ENCODE measurements at places on chromosomes 12 and 14.

DNA sequence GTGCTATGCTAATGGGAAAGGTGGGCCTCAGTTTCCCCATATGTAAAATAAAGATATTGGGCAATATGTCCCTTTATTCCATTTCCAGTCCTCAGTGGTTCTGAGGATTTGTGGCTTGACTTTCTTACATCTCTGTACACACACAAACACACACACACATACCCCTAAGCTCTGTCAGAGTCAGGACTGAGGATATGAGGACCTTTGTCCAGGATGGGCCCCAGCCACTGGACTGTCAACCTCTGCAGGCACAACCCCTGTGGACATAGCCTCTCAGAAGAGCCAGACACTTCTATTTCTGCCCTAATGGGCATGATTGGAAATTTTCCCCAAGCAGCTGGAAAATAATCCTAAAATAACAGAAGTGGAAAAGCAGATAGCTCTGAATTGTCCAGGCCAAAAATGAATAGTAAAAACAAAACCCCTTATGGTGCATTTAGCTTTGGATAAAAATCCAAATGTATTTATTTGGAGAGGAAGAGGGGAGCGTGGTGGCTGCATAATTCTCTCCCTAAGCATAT is 50.2 kb downstream of the RIN3 start:
- DNase-seq, result no peak

DNA sequence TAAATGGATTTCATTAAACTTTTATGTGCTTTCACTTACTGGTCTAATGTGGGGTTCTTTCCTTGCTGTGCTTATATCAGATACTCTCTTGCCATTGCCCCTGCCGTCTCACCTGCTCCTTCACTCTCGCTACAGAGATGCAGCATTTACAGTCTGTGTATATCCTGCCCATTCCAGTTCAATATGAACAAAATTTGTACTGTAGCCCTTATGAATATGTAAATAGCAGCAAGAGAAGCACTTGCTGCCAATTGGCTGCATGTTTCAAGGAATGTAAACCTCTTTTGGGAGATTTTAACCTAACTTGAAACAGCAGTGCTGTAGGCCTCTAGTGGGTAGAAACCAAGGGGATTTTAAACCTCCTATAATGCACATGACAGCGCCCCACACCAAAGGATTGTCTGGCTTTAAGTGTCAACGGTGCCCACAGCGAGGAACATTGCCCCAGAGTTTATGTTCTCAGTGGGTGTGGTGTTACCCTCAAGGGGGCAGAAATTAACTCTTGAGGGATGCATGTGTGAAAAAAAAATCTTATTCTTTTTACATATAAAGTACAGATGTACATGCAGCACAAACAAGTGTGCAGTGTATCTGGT is 19.1 kb downstream of the PCNX1 start:
- DNase-seq, result no peak

GRCh38 chr14:99805757-99806439 is 12.7 kb downstream of the EML1 start:
- no peak for DNase-seq

DNA sequence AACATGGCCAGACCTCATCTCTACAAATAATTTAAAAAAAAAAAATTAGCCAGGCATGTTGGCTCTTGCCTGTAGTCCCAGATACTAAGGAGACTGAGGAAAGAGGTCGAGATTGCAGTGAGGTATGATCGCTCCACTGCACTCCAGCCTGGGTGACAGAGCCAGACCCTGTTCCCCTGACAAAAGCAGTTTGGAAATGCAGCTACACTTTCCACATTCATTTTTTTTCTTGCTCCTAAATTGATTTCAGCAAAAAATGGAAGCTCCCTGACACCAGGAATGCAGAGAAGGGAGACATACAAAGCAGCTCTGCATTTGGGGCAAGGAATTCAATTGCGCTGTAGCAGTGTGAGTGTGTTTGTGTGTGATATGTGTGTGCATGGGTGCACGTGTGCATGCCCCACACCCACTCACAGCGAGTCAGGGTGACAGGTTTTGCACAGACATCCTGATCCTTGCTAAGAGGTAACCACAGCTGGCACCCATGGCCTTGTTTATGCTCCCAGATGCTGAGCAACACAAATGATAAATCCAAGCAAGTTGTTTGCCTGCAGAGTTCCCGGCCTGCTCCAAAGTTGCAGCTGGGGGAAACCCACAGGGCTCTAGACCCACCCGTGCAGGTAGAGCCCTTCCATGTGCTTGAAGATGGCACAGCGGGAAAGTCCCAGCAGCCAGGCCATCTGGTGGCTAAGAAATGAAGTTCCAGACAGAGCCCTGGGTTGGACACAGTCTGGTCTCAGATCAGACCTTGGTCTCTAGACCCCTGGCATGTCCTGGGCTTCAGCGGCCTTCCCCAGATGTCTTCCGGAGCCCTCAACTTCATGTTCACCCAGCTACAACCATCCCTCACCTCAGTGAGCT is 25.9 kb upstream of the BDKRB2 start:
- DNase-seq, result peak; percentile 64

DNA sequence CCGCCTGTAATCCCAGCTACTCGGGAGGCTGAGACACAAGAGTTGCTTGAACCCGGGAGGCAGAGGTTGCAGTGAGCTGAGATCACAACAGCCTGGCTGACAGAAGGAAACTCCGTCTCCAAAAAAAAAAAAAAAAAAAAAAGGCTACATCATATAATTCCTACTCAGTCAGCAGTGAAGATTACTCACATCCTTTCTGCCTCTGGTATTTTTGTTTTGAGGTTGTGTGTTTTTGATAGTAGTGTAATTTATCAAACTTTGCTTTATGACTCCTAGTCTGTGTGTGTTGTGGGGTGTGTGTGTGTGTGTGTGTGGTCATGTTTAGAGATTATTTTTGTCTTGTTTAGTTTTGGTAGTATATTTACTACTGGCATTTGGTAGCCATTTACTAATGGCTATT is 29.8 kb upstream of the DLGAP5 start:
- DNase-seq, result no peak

- DNase-seq, result peak; percentile 2
These were observed 294.3 kb downstream of the APAF1 start for GRCh38 chr12:98939350-98939749.

- DNase-seq, result no peak
These were observed 171.6 kb upstream of the PTPRQ start for GRCh38 chr12:80272387-80272915.

- DNase-seq, result no peak
These were observed 61.8 kb downstream of the SDR9C7 start for GRCh38 chr12:56872366-56872765.

DNA sequence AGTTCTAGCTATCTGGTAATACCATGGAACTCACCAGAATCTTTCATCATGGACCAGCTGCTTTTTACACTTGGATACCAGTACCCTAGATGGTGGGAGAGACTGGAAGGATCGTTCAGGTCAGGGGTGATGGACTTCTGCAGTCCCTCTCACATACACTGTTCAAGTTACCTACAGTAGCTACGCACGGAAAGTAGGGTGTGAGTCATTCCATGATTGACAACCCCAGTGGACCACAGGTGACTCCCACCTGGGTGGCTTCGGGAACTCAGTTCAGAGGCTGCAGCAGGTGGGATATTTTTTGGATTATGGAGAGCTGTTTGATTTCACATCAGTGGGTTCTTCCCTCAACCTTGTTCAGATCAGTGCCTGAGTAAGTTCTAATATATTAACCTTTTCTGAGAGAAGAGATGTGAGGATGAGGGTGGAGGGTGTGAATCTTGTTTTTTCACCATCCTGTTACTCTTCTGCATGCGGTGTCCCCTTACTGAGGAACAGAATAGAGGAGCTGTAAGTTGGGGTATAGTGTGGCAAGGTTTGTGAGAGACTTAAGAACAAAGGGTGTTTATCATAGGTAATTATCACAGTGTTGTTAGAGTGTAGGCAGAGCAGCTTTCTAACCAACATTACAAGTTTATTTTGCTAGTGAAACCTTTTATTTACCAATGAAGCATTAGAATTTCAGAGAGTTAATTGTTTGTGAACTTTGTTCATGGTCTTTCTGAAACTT is 39.6 kb downstream of the PRKCH start:
- DNase-seq, result no peak

GRCh38 chr12:6336079-6336888 is 5.6 kb downstream of the TNFRSF1A start:
- peak; percentile 74 for DNase-seq
